ENCODE measurements at places on chromosomes 12 and 14. TPM values are rescaled to one million over a fixed set of nuclear protein-coding genes. Genes with fewer than 3 reads are reported as not detected.

FBRSL1 gene
- total RNA-seq: 35.7 TPM

HOXC6 gene
- not detected for total RNA-seq

DNA sequence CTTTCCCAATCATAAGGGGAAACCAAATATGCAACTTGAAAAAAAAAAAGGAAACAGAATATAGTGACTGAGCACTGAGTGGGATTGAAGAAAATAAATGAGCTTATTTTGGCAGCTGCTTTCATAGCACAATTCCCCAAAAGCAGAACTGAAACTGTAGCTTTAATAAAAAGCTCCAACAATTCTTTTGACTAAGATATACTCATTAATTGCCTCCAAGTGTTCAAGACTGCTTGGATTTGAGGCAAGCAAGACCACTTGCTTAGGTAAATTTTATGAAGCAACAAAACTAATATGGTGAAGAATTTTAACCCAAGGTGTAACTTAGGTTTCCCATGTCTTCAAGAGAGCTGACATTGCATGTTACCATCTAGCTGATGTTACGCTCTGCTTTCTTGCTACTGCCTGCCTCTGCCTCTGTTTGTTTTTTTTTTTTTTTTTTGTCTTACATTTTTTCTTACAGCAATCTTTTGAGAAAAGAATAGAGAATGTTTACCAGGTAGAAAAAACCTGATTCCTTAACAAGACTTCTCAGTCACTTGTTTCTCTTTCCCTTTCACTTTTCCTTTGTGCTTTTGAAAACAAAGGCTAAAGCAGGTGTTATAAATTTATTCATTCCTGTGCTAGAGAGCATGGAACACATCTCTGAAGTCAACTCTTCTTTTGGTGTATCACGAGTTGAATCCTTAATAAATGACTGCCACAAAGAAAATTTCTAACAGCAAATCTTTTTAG lies 134.4 kb downstream of the BCAT1 start:
- peak overlapping the region; percentile 62 for H3K4me3 ChIP-seq
- peak overlapping the region; percentile 61 for H3K27ac ChIP-seq
- DNase-seq: no peak
- H3K4me1 ChIP-seq: peaks cover 24% of the 10 kb centered on the region

TSHR gene
- total RNA-seq: not detected

DNA sequence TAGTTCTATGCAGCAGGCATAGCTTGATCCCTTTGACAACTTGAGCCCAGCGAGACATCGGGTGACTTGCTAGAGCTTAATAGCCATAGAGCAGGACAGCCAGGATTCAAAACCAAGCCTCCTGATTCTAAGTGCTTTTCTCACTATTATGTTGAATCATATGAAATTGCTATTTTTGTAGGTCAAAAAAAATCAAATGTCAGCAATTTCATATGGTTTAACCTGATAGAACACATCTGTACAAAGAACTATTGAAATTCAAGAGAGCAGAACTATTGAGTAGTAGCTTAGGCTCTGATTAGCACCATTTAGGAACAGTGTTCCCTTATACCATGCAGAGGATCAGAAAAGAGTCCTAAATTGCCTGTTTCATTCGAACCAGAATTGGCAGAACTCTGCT lies 132.0 kb downstream of the EMP1 start:
- H3K27me3 ChIP-seq: peaks cover 25% of the 10 kb centered on the region
- no peaks in the 10 kb centered on the region for H3K4me1 ChIP-seq
- H3K27ac ChIP-seq: no peak overlapping the region

DNA sequence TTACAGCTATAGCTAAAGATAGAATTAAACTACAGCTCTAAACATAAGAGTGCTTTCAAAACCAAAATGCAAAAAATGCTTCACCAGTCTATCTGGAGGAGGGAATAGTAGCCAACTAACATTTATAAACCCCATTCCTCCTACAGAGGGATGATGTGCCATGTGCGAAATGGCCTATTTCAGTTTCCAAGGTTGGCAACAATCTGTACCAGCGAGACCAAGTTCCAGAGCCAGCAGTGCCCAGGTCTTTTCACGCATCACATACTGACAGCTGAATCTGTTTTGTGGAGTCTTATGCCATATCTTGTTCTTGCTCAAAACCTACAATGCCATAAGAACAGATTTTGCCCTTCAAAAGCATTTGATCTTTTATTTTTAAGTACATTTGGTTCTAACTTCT lies 24.5 kb downstream of the NELL2 start:
- peaks cover 4% of the 10 kb centered on the region for H3K36me3 ChIP-seq
- peaks cover 82% of the 10 kb centered on the region for H3K4me1 ChIP-seq
- no peak for DNase-seq

DNA sequence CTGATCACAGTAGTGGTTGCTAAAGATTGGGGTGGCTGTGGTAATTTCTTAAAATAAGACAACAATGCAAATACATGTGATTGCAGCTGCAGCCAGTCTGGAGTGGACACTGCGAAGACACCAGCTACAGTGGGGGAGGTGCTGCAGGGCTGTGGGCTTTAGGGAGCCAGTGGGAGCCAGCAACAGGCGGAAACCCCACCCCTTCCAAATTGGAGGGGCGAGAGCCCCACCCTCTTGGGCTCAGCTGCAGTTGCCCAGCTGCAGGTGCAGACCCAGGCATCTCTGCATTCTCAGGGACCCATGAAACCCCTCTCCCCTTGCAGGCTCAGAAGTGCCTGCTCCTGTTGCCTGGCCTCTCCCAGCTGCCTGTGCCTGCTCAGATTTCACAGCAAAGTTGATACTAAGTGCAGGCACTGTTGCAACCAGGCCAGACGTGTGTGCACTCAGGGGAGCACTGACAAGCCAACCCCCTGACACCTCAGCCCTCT lies 104.8 kb downstream of the MYF5 start:
- no peaks in the 10 kb centered on the region for H3K36me3 ChIP-seq
- no peaks in the 10 kb centered on the region for H3K4me1 ChIP-seq
- DNase-seq: no peak

HCAR2 gene
- total RNA-seq: not detected

OTUB2 gene
- 0.93 TPM for total RNA-seq

FICD gene
- total RNA-seq: 4.5 TPM

DNA sequence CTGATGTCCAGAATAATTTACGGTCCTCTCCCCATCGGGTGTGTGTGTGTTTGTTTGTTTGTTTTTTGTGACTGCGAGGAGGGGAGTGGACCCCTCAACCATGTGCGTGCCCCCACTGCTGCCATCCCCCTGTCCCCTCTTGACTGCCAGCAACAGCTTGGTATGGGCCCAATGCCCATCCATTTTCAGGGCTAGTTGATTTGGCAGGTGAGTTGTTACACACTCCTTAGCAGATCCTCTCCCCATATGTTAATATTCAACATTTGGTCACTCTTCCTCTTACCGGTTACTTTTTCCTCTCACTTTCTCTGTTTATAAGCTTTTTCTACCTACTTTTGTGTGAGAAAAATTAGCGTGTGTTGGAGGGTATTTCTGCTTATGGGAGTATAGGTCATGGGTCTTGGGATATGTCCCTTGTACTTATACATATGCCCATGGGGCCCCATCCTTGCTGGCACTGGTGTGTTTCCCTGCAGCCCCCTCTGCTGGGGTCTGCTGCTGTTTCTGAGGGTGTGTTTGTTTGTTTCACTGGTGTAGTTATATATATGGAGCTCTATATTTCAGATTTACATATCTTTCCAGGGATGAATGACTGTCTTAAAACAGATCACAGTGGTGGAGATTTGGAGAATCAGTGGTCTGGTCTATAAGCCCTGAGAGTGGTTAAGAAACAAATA lies 33.8 kb downstream of the ZFHX2 start:
- no peaks in the 10 kb centered on the region for H3K36me3 ChIP-seq
- no peak for DNase-seq
- H3K27ac ChIP-seq: no peak overlapping the region
- H3K4me3 ChIP-seq: no peak overlapping the region
- H3K27me3 ChIP-seq: no peaks in the 10 kb centered on the region
- no peaks in the 10 kb centered on the region for H3K4me1 ChIP-seq

DNA sequence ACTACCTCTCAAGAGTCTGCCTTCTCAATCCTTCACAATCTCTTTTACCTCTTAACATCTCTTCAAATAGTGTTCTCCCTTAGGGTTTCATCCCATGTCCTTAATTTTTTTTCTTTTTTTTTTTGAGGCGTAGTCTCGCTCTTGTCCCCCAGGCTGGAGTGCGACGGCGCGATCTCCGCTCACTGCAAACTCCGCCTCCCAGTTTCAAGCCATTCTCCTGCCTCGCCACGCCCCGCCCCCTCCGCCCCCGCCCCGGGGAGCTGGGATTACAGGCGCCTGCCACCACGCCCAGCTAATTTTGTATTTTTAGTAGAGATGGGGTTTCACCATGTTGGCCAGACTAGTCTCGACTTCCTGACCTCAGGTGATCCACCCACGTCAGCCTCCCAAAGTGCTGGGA lies 7.0 kb upstream of the BCAT1 start:
- peaks cover 42% of the 10 kb centered on the region for H3K4me1 ChIP-seq
- no peak overlapping the region for H3K4me3 ChIP-seq
- peaks cover 26% of the 10 kb centered on the region for H3K27me3 ChIP-seq
- no peak for DNase-seq

CS gene
- total RNA-seq: 197 TPM

DNA sequence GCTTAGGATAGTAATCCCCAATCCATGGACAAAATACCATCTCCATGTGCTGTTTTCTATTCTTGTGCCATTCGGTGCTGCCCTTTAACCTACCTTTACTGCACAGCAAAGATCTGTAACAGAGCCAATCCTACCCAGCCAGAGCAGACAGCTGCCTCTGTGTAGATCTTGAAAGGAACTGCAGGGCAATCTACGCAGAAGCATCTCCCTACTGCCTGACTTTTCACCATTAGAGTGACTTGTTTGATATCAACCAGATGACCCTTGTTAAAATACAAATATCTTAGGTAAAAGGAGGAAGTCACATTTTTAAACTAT lies 33.9 kb upstream of the PPM1A start:
- H3K36me3 ChIP-seq: no peaks in the 10 kb centered on the region
- no peaks in the 10 kb centered on the region for H3K27me3 ChIP-seq
- no peak for DNase-seq
- H3K4me3 ChIP-seq: no peak overlapping the region
- peaks cover under 1% of the 10 kb centered on the region for H3K4me1 ChIP-seq

NPFF gene
- total RNA-seq: not detected

- H3K4me1 ChIP-seq: no peaks in the 10 kb centered on the region
- no peak for DNase-seq
- no peaks in the 10 kb centered on the region for H3K27me3 ChIP-seq
- no peaks in the 10 kb centered on the region for H3K36me3 ChIP-seq
Observed at GRCh38 chr12:99847936-99848335, 136.8 kb downstream of the ANKS1B start.

FOXG1 gene
- total RNA-seq: not detected

DNA sequence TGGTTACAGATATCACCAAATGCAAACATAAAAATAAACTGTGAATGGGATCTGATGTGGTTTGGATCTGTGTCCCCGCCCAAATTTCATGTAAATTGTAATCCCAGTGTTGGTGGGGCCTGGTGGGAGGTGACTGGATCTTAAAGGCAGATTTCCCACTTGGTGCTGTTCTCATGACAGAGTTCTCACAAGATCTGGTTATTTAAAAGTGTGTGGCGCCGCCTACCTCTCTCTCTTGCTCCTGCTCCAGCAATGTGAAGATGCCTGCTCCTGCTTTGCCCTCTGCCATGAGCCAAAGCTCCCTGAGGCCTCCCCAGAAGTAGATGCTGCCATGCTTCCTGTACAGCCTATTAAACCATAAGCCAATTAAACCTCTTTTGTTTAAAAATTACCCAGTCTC lies 47.8 kb downstream of the SLC25A21 start:
- no peak for DNase-seq
- H3K36me3 ChIP-seq: no peaks in the 10 kb centered on the region
- no peak overlapping the region for H3K27ac ChIP-seq
- H3K4me3 ChIP-seq: no peak overlapping the region
- H3K4me1 ChIP-seq: no peaks in the 10 kb centered on the region

DNA sequence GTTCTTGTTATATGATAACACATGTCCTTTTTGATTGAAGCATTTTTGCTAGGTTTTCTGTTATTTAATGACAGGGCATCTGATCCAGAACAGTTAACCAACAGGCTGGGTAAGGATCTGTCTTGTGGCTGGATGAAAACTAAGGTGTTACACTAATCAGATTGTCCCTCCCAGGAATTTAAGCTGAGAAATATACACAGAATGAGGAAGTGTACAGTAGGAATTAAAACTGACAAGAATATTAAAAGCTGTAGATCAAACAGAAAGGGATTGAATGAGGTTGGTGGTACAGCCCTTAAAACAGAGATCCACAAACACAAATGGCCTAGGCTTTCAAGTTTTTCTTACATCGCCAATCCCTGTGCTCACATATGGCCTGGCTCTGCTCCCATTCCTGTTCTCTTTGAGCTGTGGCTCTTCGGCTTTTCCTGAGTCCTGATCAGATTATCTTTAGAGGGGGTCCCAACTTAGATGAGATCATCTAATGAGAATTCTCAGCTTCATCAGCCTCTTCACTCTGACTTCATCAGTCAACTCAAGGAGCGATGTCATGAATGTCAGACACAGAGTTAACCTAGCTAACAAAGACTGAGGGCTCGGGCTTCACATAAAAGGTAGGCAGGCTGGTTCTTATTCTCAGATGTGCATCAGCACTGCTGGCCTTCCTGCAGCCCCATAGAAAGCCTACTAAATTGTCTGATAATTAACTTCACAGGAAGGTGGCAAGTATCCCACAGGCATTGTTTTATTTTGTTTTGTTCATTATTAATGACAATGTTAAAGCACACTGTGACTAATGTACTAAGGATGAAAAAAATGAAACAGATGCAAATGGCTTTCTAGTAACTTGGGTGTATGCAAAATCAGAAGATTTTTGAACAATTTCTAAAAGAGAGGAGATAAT lies 11.4 kb downstream of the PYGL start:
- DNase-seq: no peak
- no peaks in the 10 kb centered on the region for H3K27me3 ChIP-seq
- no peaks in the 10 kb centered on the region for H3K4me1 ChIP-seq

DNA sequence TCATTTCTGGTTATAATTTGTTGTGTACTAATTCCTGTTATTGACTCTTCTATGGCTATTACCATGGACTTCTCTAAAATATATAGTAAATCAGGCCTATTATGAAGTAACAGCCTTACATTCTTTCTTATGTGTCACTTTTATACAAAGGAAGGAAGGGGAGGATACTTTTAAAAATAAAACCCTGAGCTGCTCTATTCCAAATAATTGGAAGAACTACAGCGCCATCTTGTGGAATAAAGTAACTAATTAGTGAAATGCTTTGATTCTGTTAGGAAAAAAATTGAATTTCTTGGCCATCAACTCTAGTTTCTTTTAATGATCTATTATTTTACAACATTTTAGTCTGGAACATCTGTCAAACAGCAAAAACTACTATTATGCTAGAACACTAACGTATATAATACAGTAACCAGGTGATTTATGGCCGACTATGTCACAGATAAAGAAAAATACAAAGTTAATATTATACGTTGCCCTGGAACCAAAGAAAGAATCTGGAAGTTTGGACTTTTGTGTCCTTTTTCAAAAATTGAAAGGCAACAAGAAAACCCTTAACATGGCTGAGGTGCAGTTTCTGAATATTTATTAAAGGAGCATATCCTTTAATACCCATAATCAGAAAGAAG lies 55.0 kb upstream of the NELL2 start:
- no peak overlapping the region for H3K27ac ChIP-seq
- peaks cover 3% of the 10 kb centered on the region for H3K27me3 ChIP-seq
- no peaks in the 10 kb centered on the region for H3K36me3 ChIP-seq
- H3K4me3 ChIP-seq: no peak overlapping the region
- no peak for DNase-seq

GRCh38 chr12:82055391-82055790 lies 296.2 kb upstream of the PPFIA2 start:
- H3K4me1 ChIP-seq: no peaks in the 10 kb centered on the region
- no peaks in the 10 kb centered on the region for H3K27me3 ChIP-seq
- H3K36me3 ChIP-seq: no peaks in the 10 kb centered on the region
- H3K4me3 ChIP-seq: no peak overlapping the region
- DNase-seq: peak; percentile 16

DPPA3 gene
- not detected for total RNA-seq

DCD gene
- total RNA-seq: not detected

Measured in activated CD4-positive, alpha-beta T cell treated with anti-CD3 and anti-CD28 coated beads for 36 hours (primary cell).